ENCODE measurements at places on chromosomes 6 and 20.

DNA sequence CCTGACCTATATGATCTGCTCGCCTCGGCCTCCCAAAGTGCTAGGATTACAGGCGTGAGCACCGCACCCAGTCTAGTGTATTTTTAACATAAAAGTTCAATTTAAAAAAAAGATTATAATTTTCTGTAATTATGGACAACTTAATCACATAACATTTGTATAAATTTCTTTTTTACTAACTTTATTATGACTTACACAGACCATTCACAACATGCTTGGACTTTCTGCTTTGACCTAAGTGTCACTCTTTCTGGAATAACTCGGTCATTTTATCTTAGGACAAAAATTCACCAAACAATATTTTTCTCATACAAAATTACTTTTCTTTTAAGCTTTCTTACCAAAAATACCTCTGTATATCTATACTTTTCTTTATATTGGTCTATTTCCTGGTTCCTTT is 15.4 kb upstream of the IL22RA2 start:
- no peak for DNase-seq

DNA sequence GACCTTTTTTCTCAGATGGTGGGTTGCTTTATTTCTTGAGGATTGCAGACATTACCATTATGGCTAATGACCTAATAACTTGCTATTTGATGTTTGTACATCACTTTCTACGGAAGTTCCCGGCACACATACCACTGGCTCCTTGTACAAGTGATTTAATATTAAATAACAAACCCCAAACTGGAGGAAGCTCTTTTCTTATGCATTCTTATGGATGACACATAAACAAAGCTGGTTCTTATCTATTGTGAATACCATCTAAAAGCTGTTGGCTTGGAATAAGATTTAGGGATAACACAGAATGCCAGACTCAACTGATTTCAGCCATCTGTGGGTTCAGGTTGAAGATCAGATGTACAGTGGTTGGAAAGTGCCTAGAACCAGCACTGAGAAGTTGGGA is 272.6 kb downstream of the TSHZ2 start:
- DNase-seq, result peak; percentile 17

DNA sequence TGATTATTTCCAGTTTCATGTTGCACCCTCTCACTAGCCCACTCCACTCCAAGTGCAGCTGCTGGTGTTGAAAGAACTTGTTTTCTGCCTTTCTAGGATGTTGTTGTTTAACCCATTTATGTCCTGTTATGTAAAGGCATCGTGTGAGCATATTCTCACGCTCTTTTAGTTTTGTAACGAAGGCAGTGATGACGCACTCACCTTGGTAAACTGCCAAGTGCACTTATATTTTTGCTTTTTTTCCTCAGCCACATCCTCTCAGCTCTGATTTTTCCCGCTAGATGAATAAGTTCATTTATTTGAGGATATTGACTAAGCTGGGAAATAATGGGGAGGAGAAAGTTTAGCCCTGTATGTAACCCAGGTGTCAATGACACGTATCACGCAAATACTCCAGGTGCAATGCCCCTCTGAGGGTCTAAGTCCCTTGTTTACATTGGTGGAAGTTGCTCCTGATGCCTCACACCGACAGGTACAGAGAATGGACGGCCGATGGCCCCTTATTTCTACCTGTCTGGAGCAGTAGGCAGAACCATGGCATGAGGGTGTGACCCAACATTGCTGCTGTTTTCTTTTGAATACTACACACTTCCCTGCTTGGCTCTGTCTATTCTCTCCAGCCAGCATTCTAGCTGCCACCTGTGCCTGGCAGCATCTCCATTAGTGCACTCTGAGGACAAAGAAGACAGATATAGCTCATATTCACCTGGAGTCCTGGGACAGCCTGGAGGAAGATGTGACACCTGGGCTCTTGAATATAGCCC is 132.7 kb upstream of the SLC24A3 start:
- no peak for DNase-seq

DNA sequence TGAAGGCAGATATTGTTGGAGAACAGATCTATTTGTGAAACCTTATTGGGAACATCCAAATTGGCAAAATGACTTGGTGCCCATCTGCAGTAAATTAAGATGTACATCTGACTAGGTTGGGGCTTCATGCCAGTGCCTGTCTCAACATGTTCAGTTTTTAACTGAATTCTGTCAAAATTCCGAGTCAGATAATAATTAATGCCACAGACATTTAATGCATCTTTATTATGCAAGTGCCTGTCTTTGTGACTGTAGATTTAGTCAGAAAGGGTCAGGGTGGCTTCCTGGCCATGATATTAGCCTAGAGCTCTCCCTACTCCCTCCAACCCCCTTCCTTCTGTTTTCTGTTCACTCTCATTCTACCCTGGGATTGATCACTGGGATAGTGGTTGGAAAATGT is 199.3 kb upstream of the FLRT3 start:
- no peak for DNase-seq

- DNase-seq, result peak; percentile 13
Observed at GRCh38 chr6:81896525-81897503, 144.3 kb upstream of the TENT5A start.

- DNase-seq, result peak; percentile 48
Observed at GRCh38 chr6:1322696-1323219, 10.9 kb downstream of the FOXQ1 start.

DNA sequence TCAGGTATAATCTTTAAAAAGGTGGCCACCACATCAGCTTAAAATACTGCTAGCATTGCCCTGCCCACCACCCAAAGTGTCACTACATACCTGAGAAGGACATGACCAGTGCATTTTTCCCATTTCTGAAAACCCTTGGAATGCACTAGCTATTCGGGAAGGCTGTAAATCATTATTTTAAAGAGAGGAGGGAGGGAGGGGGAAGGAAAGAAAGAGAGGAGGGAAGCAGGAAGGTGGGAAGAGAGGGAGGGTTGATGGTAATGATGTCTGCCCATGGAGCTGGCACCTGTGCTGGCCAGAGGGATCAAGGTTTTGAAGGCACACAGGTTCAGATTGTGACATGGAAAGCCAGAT is 32.4 kb downstream of the VAPB start:
- DNase-seq, result no peak

GRCh38 chr6:107509506-107509905 is 19.6 kb downstream of the SOBP start:
- DNase-seq, result no peak

DNA sequence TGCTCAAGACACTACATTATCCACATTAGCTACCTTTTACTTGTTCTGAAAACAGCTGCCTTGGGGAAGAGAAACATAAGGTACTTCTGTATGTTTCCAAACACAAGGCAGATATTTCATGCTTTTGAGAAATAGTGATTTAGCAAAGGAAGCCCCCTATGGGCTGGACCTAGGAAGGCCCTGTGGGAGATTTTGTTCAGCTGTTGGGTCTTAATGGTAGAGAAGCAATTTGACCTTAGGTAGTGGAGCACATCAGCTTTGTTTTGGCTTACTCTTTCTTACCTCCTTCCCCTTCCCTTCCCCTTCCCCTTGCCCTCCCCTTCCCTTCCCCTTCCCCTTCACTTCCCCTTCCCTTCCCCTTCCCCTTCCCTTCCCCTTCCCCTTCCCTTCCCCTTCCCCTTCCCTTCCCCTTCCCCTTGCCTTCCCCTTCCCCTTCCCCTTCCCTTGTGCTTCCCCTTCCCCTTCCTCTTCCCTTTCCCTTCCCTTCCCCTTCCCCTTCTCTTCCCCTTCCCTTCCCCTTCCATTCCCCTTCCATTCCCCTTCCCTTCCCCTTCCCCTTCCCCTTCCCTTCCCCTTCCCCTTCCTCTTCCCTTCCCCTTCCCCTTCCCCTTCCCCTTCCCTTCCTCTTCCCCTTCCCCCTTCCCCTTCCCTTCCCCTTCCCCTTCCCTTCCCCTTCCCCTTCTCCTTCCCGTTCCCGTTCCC is 84.6 kb downstream of the ANKS1A start:
- no peak for DNase-seq

DNA sequence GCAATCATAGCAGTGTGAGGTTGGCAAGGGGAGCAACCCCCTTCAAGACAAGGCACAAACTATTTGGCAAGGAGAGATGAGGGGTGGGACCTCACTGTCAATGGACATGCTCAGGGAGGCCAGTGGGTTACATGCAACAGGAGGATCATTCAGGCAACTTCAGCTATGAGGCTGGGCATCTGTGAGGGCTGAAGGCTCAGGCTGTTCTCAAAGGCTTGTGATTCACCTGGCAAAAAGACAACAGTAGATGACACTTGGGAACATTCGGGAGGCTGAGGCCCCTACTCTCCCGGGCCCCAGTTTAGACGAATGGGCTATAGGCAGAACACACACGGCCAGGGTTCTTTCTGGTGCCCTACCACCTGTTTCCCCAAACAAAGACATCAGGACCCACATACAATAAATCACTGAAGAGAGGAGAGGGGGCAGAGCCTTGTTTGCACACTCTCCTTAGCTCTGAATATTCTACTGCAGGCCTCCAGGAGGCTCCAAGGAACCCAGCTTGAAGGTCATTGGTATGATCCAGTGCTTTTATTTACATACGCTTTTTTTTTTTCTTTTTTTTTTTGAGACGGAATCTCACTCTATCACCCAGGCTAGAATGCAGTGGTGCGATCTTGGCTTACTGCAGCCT is 7.9 kb downstream of the TUBB start:
- peak; percentile 40 for DNase-seq

DNA sequence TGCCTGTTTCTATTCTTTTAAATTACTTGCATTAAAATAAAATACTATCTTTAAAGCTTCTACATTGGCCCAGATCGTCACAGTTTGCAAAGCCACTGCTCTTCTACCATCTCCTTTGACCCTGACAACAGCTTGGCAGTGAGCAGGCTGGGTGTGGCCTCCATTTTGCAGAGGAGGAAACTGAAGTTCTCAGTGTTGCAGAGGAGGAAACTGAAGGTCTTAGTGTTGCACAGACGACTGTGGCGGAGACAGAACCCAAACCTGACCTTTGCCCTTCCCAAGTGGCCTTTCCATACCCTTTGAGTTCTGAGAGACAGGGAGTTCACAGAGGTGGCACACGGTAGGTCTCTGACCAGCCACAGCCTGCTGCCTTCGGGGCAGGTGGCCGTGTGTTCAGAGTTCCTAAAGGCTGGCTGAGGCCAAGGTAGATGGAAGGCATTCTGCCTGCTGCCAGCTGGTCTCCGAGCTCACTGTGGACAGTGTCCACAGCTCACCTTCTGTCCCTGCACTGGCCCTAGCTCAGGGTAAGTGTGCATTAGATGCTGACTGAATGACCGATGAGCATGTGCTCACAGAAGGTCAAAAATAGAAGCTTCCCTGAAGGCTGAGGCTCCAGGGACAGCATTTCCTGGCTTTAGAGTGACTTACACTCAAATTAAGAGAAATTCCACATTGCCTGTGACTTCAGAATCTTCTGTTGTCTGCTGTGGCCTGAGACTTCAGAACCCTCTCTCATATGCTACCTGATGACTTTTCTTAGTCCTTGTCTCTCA is 113.5 kb upstream of the SLC24A3 start:
- no peak for DNase-seq

GRCh38 chr6:40232698-40233097 is 298.4 kb upstream of the MOCS1 start:
- no peak for DNase-seq

DNA sequence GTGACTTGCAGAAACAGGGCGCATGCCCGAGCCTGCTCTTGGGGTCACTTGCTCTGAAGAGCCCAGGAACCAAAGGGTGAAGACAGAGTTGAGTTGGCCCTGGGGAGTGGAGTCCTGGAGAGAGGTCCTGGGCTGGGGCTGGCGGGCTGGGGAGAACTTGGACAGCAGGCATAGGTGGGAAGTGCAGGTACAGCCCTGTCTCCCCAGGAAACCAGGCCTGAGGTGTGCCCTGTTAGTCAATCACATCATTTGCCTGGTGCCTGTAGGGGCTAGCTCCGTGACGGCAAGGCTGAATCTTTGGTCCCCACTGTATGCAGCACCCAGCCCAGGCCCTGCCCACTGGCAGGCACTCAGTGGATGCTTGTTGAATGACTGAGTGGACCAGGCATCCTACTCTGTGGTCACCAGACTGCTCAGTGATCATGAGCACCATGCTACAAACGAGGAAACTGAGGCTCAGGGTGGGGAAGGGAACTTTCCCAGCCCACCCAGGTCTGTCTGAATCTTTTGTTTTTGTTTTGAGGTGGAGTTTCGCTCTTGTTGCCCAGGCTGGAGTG is 15.6 kb upstream of the NOL4L start:
- DNase-seq, result peak; percentile 49

DNA sequence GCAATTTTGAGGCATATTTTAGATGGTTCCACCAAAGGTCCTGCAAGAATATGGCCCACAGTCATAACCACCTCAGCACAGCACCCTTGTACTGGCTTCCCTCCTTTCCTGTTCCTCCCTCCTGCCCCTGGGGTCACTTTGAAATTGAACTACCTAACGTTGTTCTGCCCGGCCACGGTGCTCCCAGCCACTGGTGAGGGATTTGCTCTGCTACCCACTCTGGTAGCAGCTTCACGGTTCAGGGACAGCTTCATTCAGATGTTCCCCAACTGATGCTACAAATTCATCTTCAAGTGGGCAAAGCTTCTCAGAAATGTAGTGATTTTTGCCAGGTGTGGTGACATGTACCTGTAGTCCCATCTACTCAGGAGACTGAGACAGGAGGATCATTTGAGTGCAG is 7.9 kb upstream of the NELFCD start:
- no peak for DNase-seq

DNA sequence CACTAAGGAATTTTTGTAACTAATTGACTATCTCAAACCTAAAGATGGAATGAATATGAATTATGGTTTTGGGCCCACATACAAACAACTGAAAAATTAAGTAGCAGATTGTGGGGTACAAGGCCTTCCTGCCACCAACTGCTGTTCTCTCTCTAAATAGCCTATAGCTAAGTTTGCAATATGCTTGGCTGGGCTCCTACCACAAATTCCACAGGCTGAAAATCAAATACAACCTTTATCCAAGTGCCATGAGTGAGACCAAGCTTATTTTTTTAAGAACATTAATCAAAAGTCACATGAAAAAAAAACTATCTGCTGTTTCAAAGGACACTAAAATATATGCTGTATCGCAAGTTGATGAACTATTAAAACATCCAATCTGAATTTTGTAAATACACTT is 52.1 kb downstream of the TENT5A start:
- no peak for DNase-seq

GRCh38 chr6:44381739-44382138 is 5.8 kb upstream of the CDC5L start:
- no peak for DNase-seq

DNA sequence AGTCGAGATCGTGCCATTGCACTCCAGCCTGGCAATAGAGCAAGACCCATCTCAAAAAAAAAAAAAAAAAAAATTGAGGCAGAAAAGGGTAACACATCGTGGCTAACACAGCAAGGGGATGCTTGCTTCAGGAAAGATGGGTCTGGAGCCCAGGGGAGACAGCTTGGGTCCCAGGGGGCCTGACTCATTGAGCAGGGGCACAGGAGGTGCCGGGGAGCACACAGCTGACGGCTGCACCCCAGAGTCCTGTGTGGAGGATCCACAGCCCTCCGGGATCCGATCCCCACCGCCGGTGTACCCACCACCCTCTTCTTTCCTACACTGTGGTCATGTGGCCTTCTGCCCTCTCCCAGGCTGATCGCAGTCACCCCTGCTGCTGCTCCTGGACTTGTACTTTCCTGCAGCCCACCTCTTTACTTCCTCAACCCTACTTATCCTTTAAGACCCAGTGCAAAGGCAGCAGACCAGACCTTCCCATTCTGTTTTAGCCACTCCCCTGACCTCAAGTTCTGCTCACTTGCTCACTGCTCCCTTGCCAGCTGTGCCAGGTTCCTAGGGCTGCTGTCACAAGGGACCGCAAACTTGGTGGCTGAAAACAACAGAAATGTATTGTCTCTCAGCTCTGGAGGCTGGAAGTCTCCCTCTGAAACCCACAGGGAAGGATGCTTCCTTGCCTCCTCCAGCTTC is 17.6 kb upstream of the EZR start:
- DNase-seq, result no peak
